T-helper 2 cell (primary cell): ENCODE measurements at places on chromosomes 7 and 10.
A peak's percentile ranks its signal among the peaks of the same experiment; 100 is the strongest.

DNA sequence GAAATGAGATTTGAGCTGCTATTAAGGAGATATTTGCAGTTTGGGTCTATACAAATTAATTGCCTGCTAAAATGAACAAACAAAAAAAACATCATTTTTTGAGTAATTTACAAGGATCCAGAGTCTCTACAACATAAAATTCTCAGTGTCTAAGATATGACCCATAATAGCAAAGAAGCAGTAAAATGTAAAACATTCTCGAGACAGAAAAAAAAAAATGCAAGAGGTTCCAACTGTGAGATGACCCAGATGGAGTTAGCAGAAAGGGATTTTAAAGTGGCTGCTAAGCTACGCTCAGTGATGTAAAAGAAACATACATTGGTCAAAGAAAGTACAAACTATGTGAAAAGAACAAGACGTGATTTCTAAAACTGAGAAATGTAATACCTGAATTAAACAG lies 471.0 kb downstream of the SH2D4B start:
- no peak for DNase-seq

GRCh38 chr7:68417002-68417401 lies 1181.3 kb upstream of the AUTS2 start:
- DNase-seq: no peak

DNA sequence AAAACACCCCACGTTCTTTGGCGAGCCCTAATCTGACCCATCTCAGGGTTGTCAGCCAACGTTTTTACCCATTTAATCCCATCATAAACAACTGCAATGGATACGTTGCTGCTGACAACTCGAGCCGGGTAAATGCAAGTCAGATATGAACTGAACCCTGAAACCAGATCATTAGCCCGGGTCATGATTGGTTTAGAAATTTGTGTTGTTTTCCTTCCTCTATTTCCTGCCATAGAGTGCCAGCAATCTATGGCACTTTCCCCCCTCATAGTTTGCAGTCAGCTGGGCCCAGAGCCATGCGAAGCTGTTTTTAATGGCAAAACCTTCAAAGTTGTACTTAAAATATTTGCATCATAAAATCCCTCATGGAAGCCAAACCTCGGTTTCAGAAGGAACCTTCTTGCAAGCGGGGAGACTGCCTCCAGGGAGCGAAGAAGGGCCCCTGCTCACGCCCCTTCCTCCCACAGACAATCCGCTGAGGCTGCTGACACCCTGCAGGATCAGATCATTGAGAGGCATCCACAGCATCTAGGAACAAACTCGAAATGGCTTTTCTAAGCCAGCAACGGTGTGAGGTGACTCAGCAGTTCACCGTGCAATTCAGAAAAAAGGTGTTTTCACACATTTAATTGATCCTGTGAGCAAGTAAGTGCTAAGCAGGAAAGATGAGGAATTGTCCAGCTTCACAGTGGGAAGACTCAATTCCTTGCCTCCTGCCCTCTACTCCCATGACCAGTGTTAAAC lies 710.1 kb downstream of the PARD3 start:
- no peak for DNase-seq

GRCh38 chr10:15813415-15813814 lies 46.9 kb downstream of the MINDY3 start:
- no peak for DNase-seq

DNA sequence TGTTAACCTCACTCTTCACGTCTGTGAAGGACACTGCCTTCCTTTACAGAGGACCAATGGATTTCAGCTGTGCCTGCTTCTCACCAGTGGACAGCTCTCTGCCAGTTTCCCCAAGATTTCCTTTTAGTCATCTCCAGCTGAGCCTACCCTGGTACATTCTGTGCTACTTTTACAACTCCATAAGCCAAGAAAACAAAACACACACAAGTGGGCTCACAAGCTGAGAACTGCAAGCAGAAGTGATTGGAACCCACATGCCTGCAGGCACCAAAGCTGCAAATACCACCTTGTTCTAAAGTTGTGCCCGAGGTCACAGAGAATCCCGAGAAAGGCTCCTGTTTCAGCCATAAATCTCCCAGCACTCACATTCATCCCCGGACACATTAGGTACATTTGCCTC lies 636.8 kb downstream of the PHTF2 start:
- no peak for DNase-seq

DNA sequence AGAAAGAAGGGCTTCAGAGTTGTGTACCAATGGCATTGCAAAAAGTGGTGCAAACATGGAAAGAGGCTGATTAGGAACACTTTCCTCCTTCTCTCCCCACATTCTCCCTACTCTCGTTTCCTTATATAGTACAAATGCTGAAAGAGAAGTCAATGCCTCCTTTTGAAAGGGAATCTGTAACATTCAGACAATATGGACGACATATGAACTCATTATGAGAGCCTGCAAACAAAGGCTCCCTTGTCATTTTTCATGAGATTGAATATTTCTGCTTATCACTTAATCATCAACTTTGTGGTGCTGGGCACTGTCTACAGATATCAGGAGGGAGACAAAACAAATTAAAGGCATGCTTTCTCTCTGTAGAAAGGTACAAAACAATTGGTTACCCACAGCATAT lies 437.1 kb upstream of the PHF14 start:
- no peak for DNase-seq

- no peak for DNase-seq
These were observed 2.4 kb upstream of the UBE3C start for GRCh38 chr7:157136372-157136771.

DNA sequence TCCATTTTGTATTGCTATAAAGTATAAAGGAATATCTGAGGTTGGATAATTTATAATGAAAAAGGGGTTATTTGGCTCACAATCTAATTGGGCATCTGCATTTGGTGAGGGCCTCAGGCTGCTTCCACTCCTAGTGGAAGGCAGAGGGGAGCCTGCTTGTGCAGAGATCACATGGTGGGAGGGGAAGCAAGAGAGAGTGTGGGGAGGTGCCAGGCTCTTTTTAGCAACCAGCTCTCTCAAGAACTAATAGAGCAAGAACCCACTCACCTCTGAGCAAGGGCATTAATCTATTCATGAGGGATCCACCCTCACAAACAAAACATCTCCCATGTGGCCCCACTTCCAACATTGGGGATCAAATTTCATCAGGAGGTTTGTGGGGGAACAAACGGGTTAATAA lies 64.6 kb downstream of the OGDH start:
- DNase-seq: no peak

- peak; percentile 36 for DNase-seq
These were observed at the start of gene SFXN2 for GRCh38 chr10:102714621-102715455. Gene SFXN2, plus strand, starts transcription at chr10:102714636. Its CDS starts 12,001 bp downstream, at chr10:102726637.

GRCh38 chr7:4097001-4097609 lies 585.0 kb upstream of the FOXK1 start:
- no peak for DNase-seq

DNA sequence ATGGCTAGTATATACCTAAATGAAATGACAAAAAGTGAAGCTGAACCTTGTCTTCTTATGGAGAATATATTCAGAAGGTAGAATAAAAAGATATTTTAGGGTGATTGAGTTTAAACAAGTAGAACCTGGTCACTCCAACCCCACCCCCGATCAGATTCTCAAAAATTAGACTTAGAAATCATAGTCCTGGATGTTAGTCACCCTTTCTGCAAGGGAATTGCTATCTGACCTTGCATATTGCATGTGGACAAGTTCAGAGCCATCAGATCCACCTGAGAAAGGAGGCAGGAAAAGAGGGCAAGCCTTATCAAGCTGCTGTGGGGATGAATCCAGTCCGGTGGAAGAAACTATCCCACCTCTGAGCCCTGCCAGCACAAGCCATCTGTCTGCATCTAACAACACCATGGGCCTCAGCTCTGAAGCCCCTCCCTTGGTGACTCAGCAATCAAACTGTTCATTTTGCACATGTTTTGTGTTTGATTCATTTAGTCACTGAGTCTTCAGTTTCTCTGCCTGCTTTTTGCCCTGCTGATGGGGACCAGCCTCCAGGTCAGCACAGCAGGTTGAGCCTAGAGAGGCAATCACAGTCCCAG lies 727.3 kb downstream of the AUTS2 start:
- no peak for DNase-seq

DNA sequence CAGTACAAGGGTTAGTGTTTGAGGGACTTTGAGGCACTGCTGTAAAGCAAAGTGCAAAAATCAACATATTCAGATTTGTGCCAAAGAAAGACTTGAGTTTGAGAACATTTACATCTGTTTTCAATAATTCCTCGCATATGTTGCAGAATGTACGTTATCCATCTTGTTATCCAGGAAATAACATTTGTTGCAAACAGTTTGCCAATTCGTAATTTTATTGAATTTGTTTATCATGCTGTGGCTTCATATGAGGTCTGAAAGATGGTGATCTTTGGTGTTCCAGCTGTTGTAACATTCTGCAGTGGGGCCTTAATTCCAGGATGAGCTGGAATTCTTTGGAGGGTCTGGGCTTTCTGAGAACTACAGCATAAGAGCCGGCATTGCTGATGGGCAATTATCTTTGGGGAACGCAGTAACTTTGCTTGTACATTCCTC lies 396.2 kb downstream of the LRMDA start:
- DNase-seq: no peak

DNA sequence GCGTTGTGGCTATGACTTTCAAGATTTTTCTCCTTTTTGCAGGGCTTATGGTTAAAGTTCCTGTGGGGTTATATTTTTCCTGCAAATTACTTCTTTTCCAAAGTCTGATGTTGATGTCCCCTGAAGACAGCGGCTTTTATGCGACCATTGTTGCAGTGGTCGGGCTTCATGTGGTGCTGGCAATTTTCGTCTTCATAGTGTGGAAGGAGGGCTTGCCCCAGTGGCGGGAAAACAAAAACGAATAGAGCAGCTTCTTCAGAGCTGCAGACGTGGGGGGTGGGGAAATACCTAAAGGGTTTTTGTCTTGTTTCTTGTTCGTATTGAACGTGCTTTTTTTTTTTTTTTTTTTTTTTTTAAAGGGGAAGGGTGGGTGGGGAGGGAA lies 53.8 kb downstream of the MCMBP start:
- no peak for DNase-seq

- DNase-seq: no peak
These were observed 219.3 kb upstream of the TAC1 start for GRCh38 chr7:97512441-97513207.

GRCh38 chr10:102394801-102395399 lies 605 bp upstream of the NFKB2 start:
- DNase-seq: peak; percentile 59

GRCh38 chr10:114262496-114262895 lies 23.4 kb downstream of the VWA2 start:
- DNase-seq: no peak

DNA sequence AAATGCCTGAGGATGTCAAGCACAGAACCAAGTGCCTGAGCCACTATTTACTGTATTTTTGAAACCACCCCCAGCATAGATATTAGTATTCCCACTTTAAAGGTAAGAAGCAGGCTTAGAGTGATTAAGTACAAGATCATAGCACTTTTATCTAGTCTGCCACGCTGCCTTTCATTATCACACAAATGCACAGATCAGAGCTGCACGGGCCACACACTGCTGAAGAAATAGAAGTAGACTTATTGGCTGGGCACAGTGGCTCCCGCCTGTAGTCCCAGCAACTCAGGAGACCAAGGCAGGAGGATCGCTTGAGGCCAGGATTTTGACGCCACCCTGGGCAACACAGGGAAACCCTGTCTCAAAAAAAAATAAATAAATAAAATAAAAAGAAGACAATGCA lies 38.2 kb downstream of the NCAPG2 start:
- no peak for DNase-seq

GRCh38 chr7:134768243-134768642 lies 11.2 kb upstream of the CALD1 start:
- no peak for DNase-seq

DNA sequence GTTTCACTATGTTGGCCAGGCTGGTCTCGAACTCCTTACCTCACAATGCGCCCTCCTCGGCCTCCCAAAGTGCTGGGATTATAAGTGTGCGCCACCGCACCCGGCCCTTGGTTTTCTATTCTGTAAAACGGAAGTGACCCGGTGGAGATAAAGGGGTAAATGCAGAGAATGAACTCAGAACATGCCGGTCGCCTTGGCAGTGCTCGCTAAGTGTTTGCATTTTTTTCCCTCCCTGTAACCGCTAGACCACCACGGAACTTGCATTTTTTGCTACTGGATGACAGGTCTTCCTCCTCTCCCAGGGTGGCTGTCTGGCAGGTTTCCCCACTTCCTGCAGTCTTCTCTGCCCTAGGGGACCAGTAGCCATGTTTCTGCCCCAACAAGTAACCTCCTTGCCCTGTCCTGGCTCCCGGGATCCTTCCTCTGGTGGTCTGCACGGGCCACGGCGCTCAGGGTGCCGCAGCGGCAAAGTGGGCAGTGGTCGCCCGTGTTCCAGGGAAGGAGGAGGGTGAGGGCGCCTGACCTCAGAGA lies 18.8 kb upstream of the GNA12 start:
- no peak for DNase-seq
